WTC11 (cell line): ENCODE measurements at places on chromosomes 2 and 18. TPM values are rescaled to one million over a fixed set of nuclear protein-coding genes. Genes with fewer than 3 reads are reported as not detected.

The CPLX4 gene
- not detected in 3 replicates for total RNA-seq

The C2orf42 gene
- total RNA-seq: 6.8 to 13.1 TPM (median 10.2 TPM) in 3 replicates

The SETBP1 gene
- 5.9 to 9.6 TPM (median 6.3 TPM) in 3 replicates for total RNA-seq

The CYS1 gene
- total RNA-seq: 0.85 to 1.2 TPM (median 1.1 TPM) in 3 replicates

The INHBB gene
- 0.14 to 0.26 TPM (median 0.21 TPM) in 3 replicates for total RNA-seq

The UGT1A3 gene
- not detected in 3 replicates for total RNA-seq

The CCDC74A gene
- 11.7 to 16.7 TPM (median 12.6 TPM) in 3 replicates for total RNA-seq

The CRYBA2 gene
- total RNA-seq: not detected in 3 replicates

The HOXD13 gene
- total RNA-seq: not detected in 3 replicates

The CMPK2 gene
- 0.13 to 0.32 TPM (median 0.16 TPM) in 3 replicates for total RNA-seq

The DES gene
- 1.6 to 3.5 TPM (median 2.8 TPM) in 3 replicates for total RNA-seq

The DCC gene
- total RNA-seq: 0.18 to 0.72 TPM (median 0.66 TPM) in 3 replicates

The SERPINB3 gene
- 0.11 to 0.22 TPM in 2 of 3 replicates, not detected in the other for total RNA-seq

The CACNB4 gene
- 4.7 to 7.2 TPM (median 6.9 TPM) in 3 replicates for total RNA-seq

The IL36RN gene
- not detected in 3 replicates for total RNA-seq

The LIPG gene
- total RNA-seq: 5.5 to 6.8 TPM (median 6.1 TPM) in 3 replicates

The VWA3B gene
- total RNA-seq: not detected in 3 replicates

The SPATA3 gene
- total RNA-seq: not detected in 3 replicates

The UGT1A10 gene
- total RNA-seq: 0.11 to 0.18 TPM in 2 of 3 replicates, not detected in the other

The SCYGR4 gene
- not detected in 3 replicates for total RNA-seq

The OR6B2 gene
- total RNA-seq: not detected in 3 replicates

The FNDC4 gene
- total RNA-seq: 12.5 to 14.1 TPM (median 13.0 TPM) in 3 replicates

The CFC1B gene
- total RNA-seq: not detected in 3 replicates

The TXNDC2 gene
- total RNA-seq: 0.09 to 0.26 TPM (median 0.14 TPM) in 3 replicates

The COLEC12 gene
- total RNA-seq: 0.39 to 0.55 TPM (median 0.48 TPM) in 3 replicates

The RMDN2 gene
- total RNA-seq: 3.0 to 4.3 TPM (median 3.5 TPM) in 3 replicates

The COL4A4 gene
- 1.9 to 3.1 TPM (median 1.9 TPM) in 3 replicates for total RNA-seq

The STPG4 gene
- total RNA-seq: not detected in 3 replicates
